ENCODE measurements at places on chromosomes 3 and 15.

DNA sequence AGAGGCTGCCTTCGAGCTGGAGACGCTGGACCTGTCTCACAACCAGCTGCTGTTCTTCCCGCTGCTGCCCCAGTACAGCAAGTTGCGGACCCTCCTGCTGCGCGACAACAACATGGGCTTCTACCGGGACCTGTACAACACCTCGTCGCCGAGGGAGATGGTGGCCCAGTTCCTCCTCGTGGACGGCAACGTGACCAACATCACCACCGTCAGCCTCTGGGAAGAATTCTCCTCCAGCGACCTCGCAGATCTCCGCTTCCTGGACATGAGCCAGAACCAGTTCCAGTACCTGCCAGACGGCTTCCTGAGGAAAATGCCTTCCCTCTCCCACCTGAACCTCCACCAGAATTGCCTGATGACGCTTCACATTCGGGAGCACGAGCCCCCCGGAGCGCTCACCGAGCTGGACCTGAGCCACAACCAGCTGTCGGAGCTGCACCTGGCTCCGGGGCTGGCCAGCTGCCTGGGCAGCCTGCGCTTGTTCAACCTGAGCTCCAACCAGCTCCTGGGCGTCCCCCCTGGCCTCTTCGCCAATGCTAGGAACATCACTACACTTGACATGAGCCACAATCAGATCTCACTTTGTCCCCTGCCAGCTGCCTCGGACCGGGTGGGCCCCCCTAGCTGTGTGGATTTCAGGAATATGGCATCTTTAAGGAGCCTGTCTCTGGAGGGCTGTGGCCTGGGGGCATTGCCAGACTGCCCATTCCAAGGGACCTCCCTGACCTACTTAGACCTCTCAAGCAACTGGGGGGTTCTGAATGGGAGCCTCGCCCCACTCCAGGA, 21.1 kb downstream of the NRROS start:
- no peak for DNase-seq

DNA sequence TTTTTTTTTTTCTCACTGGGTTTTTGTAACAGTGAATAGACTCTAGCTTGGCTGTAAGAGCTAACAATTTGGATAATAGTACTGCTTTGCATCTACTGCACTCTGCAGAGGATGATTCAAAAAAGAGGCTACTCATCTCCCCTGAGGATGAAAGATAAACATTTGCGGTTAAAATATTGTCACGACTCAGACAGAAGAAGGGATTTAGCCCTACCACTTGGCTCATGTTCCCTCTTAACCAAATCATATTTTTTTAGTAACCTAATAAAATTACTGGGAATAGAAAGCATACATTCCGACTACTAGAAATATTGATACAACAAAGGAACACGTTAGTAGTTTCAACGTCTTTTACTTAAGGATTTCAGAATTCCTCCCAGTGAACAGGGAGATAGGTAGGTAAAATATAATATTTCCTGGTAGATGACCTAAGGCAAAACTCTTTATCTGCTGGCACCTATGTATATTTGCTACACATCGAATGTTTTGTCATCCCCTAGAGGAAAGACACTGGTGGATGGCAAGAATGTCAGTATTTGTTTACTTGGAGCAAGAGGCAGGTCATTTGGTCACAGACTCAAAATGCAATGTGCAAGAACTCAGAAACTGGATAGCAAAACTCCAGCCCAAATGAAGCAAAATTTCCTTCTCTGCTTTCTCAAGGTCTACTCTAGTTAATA, 110.8 kb downstream of the GREM1 start:
- DNase-seq: peak; percentile 95

DNA sequence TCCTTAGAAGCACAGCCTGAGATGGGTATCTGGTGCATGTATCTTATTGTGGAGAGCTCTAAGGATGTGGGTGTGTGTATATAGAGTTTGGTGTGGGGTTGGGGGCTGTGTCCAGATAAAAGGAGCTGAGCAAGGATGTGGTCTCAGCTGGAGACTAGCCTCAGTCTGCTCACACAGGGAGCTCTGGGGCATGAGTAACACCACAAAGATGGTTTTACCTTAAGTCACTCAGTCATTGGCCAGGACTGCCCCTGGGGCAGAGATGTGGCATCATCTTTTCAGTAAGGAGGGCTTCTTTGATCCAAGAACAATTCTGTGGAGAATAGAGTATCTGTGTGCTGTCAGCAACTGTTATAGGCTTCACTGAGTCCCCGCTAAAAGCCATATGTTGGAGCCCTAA, 163.4 kb upstream of the NUDT16 start:
- no peak for DNase-seq

GRCh38 chr3:55061720-55062034, 133.8 kb upstream of the LRTM1 start:
- no peak for DNase-seq

GRCh38 chr15:31483053-31483985, 156.7 kb downstream of the KLF13 start:
- no peak for DNase-seq

GRCh38 chr3:188002626-188003138, 151.3 kb upstream of the LPP start:
- no peak for DNase-seq

DNA sequence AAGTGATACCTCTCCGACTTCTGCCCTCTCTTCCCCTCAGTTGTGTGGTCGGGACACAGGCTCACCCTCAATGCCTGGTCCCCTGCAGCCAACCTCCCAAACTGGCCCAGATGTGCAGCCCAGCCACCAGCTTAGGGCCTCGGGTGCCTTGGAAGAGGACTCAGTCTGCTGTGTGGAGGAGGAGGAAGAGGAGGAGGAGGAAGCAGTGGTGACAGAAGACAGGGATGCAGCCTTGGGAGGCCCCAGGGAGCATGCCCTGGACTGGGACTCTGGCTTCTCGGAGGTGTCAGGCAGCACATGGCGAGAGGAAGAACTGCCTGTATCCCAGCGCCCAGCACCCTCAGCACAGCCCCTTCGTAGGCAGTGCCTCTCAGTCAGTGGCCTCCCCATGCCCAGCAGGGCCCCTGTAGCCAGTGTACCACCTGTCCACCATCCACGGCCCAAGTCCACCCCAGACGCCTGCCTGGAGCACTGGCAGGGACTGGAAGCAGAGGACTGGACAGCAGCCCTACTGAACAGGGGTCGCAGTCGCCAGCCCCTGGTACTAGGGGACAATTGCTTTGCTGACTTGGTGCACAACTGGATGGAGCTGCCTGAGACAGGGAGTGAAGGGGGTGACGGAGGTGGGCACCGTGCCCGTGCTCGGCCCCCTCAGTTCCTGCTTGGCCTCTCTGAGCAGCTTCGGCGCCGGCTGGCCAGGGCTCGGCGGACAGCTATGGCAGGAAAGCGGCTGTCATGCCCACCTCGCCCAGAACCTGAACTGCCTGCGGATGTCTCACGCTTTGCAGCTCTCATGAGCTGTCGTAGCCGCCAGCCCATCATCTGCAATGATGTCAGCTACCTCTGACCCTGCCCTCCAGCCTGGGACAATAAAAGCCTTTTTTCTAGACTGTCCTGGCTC, 1.3 kb downstream of the INKA1 start:
- DNase-seq: no peak

- DNase-seq: peak; percentile 32
Observed at GRCh38 chr3:15108082-15108545, 9.2 kb upstream of the RBSN start.

- no peak for DNase-seq
Observed at GRCh38 chr3:62132027-62132602, 241.2 kb downstream of the FEZF2 start.

DNA sequence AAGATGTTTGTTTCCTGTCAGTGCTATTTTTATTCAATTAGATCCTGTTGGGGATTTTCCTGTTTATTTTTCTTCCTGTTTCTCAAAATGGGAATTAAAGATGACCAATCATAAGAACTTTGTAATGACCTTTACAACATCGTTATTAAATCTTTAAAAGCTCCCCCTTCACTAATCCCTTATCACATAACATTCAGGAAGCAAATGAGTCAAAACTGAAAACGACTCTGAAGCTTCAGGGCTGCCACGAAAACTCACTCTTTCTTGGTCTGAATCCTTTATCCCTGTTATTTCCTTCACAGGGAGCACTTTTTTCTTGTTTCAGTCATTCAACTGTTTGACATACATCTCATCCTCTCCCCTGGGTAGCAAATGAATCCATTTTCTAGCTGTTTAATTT, 75.8 kb upstream of the MB21D2 start:
- no peak for DNase-seq

All from fibroblast of skin of left quadriceps (primary cell).